ENCODE measurements at places on chromosomes 13 and 19.
A peak's percentile ranks its signal among the peaks of the same experiment; 100 is the strongest.

- no peak overlapping the region for H3K27ac ChIP-seq
- H3K36me3 ChIP-seq, result no peaks in the 10 kb centered on the region
- no peaks in the 10 kb centered on the region for H3K27me3 ChIP-seq
- H3K4me1 ChIP-seq, result no peaks in the 10 kb centered on the region
Measured at GRCh38 chr13:85174291-85174690, 624.9 kb downstream of the SLITRK6 start.

DNA sequence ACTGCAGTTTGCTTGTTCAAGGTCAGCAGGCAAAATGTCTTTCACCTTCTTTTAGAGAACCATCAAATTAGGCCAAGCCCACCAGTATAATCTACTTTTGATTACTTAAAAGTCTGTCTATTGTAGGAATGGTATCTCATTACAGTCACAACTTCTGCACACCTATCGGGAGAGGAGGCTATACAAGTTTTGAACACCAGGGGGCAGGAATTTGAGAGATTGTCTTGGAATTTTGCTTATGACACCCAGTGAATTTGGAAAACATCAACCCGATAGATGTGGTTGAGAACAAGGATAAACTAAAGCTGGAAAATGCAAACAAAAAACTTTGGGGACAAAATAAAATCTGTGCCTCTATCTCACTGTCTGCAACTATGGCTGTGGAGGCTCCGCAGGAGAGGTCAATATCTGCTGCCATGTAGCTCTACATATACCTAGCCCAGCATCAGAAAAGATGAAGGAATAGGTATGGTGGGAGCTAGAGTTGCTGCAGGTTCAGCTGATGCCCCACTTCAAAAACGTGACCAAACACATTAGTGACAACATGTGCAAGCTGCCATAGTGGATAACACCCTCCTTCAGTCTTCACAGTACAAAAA is 1299.2 kb upstream of the SPRY2 start:
- no peak overlapping the region for H3K27ac ChIP-seq
- H3K4me3 ChIP-seq, result no peak overlapping the region
- H3K27me3 ChIP-seq, result no peaks in the 10 kb centered on the region
- no peak for DNase-seq
- H3K36me3 ChIP-seq, result no peaks in the 10 kb centered on the region

GRCh38 chr19:30431591-30431990 is 59.4 kb downstream of the ZNF536 start:
- no peaks in the 10 kb centered on the region for H3K27me3 ChIP-seq
- no peak for DNase-seq
- no peak overlapping the region for H3K4me3 ChIP-seq
- H3K27ac ChIP-seq, result no peak overlapping the region
- H3K36me3 ChIP-seq, result no peaks in the 10 kb centered on the region

DNA sequence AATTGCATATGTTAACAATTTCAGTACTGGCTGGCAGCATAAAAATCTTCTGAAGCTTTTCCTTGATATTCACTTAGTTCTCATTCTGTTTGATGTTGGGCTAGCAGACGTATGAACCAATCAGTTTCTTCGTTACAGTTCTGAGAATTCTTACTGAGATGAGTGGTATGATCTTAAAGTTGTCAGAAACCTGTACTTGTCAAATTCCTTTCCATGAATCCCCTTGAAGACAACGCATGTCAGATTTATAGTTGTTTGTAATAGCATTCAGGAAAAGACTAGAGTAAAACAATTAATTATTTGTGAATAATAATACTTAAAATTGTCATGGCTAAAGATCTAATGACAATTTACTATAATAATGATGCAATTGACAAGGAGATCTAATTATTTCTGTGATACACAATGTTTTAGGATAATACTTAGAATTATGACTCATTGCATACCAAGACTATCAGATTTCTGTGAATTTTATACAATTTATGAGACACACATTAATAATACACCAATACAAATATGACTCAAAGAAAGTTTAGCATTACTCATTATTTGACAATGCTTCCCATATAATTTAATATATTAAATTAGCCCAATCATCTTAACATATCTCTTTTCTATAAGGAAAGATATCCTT is 447.2 kb downstream of the RFC3 start:
- H3K27ac ChIP-seq, result no peak overlapping the region
- no peak for DNase-seq

DNA sequence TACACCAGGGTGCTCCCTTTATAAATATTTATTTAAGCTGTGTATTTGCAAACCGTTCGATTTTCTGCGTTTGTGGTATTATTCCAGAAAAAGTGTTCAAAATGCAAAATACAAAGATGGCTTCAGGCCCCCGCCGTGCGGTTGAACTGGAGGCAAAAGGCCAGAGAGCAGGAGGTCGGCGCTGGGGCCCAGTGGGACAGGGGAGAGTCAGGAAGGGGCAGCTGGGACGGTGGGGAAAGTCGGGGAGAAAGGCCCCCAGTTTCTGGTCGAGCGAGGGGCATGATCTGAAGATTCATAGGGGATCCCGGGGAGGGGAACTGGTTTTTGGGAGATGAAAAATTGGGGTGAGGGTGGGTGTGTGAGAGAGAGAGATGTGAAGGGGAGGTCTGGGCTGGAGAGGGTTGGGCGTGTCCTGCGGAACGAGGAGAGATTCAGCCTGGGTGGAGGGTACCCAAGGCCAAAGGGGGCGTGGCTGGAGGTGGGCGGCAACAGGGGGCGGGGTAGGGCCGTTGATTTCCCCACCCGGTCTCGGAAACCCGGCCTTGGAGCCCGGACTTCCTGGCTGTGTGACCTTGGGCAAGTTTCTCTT is 678 bp downstream of the ISOC2 start:
- no peaks in the 10 kb centered on the region for H3K36me3 ChIP-seq
- DNase-seq, result peak; percentile 30
- H3K27ac ChIP-seq, result peak overlapping the region; percentile 85
- H3K4me1 ChIP-seq, result peaks cover 25% of the 10 kb centered on the region
- no peaks in the 10 kb centered on the region for H3K27me3 ChIP-seq

DNA sequence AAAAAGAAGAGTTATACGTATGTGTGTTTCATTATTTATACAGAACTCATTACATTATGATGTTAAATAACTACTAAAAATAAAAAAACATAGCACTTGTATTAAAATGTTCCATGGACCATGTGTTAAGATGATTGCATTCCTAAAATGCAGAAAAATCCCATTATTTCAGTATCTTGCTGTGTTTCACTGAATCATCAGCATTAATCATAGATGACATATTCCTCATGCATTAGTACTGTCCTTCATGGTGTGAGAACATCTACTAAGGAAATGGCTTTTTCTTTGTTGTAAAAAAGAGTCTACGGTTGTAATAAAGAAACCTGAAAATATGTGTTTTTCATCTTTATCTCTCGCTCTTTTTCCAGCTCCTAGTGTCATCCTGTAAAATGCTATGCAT is 416.5 kb downstream of the FGF14 start:
- DNase-seq, result no peak
- no peak overlapping the region for H3K4me3 ChIP-seq
- H3K27me3 ChIP-seq, result no peaks in the 10 kb centered on the region

DNA sequence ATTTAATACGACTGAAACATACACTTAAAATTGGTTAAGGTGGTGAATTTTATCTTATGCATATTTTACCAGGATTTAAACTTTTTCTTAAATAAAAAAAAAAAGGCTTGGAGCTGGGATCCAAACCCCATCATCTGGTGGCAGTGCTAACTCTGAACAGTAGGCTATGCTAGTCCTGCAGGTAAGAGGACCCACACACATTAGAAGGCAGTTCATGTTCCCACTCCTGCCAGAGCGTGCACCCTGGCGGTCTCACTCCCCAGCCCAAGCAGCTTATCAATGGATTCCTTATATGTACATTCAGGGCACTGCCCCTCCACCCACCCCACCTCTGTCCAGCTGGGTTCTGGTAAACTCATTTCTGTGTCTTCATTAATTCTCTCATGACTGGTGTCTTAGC is 31.3 kb upstream of the CEBPA start:
- peaks cover 3% of the 10 kb centered on the region for H3K27me3 ChIP-seq
- H3K36me3 ChIP-seq, result no peaks in the 10 kb centered on the region
- no peak overlapping the region for H3K4me3 ChIP-seq
- H3K27ac ChIP-seq, result no peak overlapping the region
- no peaks in the 10 kb centered on the region for H3K4me1 ChIP-seq
- no peak for DNase-seq

DNA sequence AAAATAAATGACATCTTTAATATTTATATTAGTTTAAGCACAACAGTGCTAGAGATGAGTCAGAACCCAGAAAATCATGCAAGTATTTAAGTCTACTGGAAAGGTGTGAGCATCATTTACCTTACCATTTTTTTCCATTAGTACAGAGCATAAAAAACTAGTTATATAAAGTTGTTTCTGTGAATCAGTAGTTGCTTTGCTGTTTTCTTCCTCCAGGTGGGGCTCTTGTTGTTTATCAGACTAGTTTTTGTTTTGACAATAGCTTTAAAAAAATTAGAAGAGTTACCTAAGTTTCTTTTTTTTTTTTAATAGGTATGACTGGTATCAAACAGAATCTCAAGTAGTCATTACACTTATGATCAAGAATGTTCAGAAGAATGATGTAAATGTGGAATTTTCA is 12.7 kb downstream of the SUGT1 start:
- H3K27ac ChIP-seq, result no peak overlapping the region
- DNase-seq, result no peak
- no peaks in the 10 kb centered on the region for H3K4me1 ChIP-seq
- no peak overlapping the region for H3K4me3 ChIP-seq

GRCh38 chr13:76680112-76680511 is 206.1 kb downstream of the KCTD12 start:
- H3K4me1 ChIP-seq, result no peaks in the 10 kb centered on the region
- DNase-seq, result no peak
- no peak overlapping the region for H3K27ac ChIP-seq
- no peak overlapping the region for H3K4me3 ChIP-seq

DNA sequence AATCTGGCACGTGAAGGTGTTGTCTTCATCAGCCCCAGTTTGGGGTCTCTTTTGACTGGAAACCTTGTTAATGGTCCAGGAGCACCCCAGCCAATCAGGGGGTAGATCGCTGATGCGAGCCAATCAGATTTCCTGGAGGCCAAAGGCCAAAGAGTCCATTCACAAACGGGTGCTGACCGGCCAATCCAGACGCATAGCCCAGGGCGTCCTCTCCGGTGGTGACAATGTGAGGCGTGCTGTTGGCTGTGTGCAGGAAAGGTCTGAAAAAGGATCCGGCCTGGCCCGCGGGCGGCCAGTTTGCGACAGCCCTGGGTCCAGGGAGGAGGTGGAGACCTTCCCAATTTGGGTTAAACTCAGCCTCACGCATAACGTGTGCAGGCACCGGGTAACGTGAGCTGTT is 3.1 kb downstream of the MAST3 start:
- H3K27ac ChIP-seq, result no peak overlapping the region
- no peak for DNase-seq
- H3K4me1 ChIP-seq, result peaks cover 37% of the 10 kb centered on the region
- no peaks in the 10 kb centered on the region for H3K36me3 ChIP-seq
- no peak overlapping the region for H3K4me3 ChIP-seq

GRCh38 chr13:28251466-28251865 is 113.1 kb downstream of the PAN3 start:
- no peak overlapping the region for H3K4me3 ChIP-seq
- peaks cover 43% of the 10 kb centered on the region for H3K36me3 ChIP-seq
- H3K4me1 ChIP-seq, result peaks cover 30% of the 10 kb centered on the region
- no peaks in the 10 kb centered on the region for H3K27me3 ChIP-seq
- no peak for DNase-seq

GRCh38 chr13:65825039-65825438 is 1405.1 kb downstream of the PCDH9 start:
- no peak for DNase-seq
- no peaks in the 10 kb centered on the region for H3K27me3 ChIP-seq
- no peak overlapping the region for H3K4me3 ChIP-seq
- H3K27ac ChIP-seq, result no peak overlapping the region
- no peaks in the 10 kb centered on the region for H3K4me1 ChIP-seq
- H3K36me3 ChIP-seq, result no peaks in the 10 kb centered on the region

DNA sequence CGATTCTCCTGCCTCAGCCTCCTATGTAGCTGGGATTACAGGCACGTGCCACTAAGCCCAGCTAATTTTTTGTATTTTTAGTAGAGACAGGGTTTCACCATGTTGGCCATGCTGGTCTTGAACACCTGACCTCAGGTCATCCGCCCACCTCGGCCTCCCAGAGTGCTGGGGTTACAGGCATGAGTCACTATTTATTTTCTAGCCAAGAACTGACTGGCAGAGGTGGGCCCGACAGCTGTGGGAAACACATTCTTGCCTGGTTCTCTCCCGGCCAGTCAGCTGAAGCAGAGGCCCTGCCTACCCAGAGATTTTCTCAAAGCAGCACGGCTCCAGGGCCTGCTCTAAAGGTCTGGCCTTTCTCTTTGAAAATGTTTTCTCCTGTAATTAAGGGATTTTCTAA is 108.0 kb downstream of the KCTD15 start:
- no peak overlapping the region for H3K4me3 ChIP-seq
- peaks cover 3% of the 10 kb centered on the region for H3K4me1 ChIP-seq
- DNase-seq, result no peak
- peaks cover 37% of the 10 kb centered on the region for H3K27me3 ChIP-seq
